ENCODE measurements at places on chromosomes 13 and 19. TPM values are rescaled to one million over a fixed set of nuclear protein-coding genes. Genes with fewer than 3 reads are reported as not detected.

DNA sequence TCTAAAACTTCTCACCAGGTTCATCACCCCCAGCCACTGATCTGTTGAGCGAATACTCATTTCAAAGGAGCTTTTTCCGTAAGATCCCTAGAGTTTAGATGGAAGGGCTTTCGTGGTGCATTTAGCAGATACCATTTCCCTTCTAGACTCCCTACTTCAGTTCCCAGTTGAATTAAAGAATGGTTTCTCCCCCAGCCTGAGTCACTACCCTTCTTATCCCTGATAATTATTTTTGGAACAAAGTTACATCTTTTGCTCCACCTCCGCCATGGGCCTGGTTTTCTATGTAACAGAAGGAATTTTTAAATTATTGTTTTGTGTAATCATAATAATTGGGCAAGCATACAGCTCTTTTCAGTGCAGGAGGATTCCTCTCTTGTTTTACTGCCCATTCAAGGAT is 22.0 kb downstream of the USPL1 start:
- DNase-seq, result no peak

GRCh38 chr19:16590876-16591802 is 18.9 kb upstream of the SLC35E1 start:
- no peak for DNase-seq

Gene SH2D3A
- total RNA-seq, result 47.1 TPM

Gene KIR2DL3
- 0.27 TPM for total RNA-seq

- DNase-seq, result peak; percentile 82
Measured at GRCh38 chr19:49808711-49809159, 4.4 kb downstream of the FUZ start.

Gene ETV2
- total RNA-seq, result 0.56 TPM

DNA sequence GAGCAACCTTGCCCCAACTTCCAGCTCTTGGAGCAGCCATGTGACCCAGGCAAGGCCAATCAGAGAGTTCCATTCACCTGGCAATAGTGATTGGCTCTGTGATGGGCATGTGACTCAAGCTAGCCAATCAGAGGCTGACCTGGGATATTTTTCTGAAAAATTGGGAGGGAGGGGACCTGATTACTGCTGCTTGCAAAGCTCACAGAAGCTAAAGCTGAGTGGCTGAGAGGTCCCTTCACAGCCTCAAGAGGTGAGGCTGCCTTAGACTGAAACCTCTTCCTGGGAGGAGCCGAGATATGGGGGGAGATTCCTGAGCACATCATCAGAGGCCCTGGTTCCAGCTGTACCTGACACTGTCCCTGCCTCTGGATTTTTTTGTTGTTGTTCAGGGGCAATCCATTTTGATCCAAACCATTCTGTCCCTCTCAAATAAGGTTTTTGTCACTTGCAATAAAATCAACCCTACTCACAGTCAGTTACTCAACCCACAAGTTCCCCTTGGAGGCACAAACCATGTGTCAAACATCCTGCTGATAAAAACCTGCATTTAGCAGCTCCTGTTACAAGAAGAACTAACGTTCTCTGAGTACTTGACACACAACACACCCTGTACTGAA is 4.8 kb downstream of the CIB3 start:
- DNase-seq, result no peak

Gene SGCG
- not detected for total RNA-seq

Gene HMGB1
- total RNA-seq, result 540 TPM

Gene S1PR2
- 4.1 TPM for total RNA-seq

Gene LILRB1
- 2.2 TPM for total RNA-seq

Gene ZNF577
- total RNA-seq, result 9.6 TPM

DNA sequence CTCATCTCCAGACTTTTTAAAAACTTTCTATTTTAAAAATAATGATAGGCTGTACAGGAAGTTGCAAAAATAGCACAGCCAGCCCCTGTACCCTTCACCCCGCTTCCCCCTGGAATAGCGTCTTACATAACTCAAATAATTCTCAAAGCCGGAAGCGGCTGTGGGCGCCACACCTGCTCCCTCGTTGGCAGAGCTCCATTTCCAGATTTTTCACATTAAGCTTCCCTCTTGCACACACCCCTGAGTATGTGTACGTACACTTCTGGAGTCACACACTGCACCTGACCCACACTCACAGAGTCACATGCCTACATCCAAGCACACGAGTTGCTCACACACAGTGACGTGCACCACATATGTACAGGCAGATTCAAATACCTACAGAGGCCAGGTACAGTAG is 24.9 kb upstream of the DPP9 start:
- no peak for DNase-seq

Gene GRK1
- not detected for total RNA-seq

GRCh38 chr13:51311957-51312520 is 27.5 kb upstream of the SERPINE3 start:
- no peak for DNase-seq

DNA sequence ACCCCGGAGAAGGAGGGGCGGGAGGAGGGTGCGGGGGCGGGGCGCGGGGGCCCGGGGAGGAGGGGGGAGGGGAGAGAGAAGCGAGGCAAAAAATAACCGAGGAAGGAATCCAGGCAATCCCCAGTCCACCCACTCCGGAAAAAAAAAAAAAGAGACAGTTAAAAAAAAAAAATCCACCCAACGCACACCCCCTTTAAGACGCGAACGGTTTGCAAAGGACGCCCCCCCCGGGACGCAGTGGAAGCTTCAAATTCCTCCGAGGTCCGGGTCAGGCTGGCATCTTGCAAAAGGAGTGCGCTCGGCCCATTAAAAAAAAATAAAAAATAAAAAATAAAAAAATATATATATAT is at the start of gene CACNA1A:
TSS of gene CACNA1A (minus strand) at position 9 of the 350 bp plus-strand sequence. CDS start 255 bp downstream, outside the sequence.
- no peak for DNase-seq

DNA sequence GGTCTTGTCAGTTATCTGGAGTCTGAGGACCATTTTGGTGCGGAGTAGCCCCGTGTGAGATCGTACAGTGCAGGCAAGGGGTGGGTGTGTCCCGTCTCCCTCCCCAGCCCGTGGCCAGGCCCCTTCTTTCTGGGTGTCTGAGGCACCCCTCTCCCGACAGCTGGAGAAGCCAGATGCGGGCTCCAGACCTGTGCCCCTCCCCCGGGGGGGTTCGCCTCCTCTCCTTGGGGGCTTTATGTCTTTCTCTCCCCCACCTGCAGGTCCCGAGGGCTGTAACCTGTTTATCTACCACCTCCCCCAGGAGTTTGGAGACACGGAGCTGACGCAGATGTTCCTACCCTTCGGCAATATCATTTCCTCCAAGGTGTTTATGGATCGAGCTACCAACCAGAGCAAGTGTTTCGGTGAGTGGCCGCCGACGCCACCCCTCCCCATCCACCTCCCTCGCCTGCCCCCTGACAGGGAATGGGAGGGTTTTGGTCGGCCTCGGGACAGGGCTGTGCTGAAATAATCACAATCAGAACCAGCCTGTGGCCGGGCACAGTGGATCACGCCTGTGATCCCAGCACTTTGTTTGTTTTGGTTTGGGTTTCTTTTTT is 65.6 kb downstream of the CELF5 start:
- DNase-seq, result no peak

- no peak for DNase-seq
Measured at GRCh38 chr13:95862408-95862807, 185.5 kb downstream of the DNAJC3 start.

DNA sequence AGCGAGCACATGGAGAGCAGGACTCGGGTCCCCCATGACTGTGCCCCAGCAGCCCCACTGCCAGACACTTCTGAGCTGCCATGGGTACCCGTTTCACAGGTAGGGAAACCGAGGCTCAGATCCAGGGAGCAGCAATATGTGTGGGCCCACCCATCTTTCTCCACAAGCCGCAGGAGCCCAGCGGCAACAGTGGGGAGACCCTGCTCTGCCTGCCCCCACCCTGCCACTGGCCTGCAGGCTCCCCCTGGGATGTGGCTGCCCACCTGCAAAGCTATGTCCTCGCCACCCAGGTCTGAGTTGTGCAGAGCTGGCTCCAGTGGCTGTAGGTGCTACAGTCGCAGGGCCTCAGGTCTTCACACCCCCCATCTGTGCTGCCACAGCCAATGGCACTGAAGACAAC is 50.6 kb upstream of the C1QTNF9B start:
- no peak for DNase-seq

DNA sequence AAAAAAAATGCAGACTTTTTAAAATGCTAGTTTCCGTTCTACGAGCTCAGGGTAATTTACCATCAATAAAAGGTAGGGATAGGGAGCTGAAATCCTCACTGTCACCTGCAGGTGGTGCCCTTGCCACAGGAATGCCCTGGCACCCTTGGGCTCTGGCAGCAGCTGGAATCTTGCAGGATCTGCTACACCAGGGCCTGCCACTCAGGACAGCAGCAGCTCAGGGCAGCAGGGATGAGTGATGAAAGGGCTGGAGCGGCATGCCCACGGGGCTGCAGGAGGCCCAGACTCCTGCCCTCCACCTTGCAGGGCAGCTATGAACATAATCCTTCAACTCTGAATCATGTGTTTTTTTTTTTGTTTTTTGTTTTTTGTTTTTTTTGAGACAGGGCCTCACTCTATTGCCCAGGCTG is 54.0 kb downstream of the GNG7 start:
- peak; percentile 71 for DNase-seq

Gene PRTN3
- not detected for total RNA-seq

- no peak for DNase-seq
Measured at GRCh38 chr13:35643625-35644024, 167.1 kb upstream of the MAB21L1 start.

DNA sequence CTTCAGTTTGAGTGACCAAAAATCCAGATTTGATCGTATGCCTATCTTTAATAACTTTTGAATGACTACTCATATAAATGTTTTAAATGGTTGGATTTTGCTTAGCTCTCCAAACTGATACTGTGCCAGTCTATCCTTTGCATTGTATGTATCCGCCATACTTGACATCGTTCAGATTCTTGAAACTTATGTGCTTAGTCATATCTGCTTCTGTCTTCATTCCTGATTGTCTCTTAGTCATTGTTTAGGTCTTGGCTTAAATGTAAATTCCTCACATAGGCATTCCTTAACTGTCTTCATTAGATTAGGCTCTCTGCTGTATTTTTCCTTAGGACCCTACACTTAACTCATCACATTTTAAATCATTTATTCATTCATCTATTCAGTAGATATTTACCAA is 126.0 kb downstream of the PCCA start:
- no peak for DNase-seq

- DNase-seq, result no peak
Measured at GRCh38 chr19:46766569-46767317, 20.5 kb upstream of the STRN4 start.
